Peyer's patch (tissue), 4 donors: ENCODE measurements at places on chromosomes 12 and 14.

GRCh38 chr12:123263196-123263817, 8.3 kb downstream of the CDK2AP1 start:
- DNase-seq: no peak

DNA sequence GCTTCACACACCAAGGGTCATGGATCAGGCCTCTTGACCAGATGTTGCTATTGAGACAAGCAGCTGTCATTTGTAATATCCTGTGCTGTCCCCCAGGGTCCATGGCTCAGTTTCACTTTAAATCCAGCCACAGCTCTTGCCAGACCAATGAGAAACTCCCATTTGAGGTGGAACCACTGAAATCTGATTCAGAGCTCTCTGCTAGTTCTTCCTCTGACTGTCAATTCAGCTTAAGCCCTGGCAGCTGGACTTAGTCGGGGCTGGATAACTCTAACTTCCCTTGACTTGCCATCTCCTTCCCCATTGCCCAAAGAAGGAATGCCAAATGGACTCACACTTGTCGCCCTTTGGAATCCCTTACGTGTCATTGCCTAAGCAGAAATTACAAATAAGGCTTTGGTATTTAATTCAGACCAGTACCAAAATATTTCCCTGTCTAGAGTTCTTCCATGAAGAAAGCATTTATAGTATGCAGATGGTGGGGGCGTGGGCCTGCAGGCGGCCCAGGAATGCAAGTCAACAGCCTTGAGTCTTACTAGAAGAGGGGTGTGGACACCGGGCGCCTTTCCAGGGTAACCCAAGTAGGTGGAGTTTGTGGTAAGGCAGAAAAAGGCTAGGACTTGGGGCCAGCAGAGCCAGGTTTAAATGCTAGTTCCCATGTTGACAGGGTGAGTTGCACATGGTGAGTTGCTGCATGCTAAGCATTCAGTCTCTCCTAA, 96.9 kb upstream of the TMPO start:
- DNase-seq: peak; percentile 79

DNA sequence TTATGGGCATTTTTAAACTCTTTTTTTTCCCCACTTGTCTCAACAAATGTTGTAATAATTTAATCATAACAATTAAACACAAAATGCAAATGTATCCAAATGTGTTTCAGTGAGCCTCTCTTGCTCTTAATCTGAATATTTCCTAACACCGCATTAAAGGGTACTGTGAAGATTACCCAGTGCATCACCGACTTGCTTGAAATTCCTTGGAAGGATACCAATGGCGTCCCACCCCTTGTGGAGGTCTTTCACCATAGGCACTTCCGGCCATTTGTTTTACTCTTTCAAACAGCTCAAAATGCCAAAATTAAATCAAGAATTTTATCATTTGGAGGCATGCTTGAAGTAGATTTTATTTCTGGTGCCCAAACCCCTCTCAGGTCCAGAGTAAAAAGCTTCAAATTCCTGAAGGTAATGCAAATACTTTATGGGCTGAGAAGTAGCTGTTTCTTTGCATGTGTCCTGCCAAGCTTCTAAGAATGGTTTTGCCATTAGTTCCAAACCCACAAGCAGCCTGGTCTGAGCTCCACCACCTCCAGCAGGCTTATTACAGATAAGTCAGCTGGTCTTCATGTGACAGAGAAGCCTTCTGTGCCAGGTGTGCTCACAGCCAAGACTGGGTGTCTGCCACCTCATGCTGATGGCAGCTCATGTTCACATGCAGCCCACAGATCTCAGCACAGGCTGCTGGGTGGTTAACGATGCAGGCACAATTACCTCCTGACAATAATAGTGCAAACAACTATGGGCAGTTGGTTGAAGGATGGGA, 16.4 kb upstream of the NUDT4 start:
- no peak for DNase-seq

- DNase-seq: no peak
Observed at GRCh38 chr14:101839236-101839635, 77.7 kb downstream of the PPP2R5C start.

DNA sequence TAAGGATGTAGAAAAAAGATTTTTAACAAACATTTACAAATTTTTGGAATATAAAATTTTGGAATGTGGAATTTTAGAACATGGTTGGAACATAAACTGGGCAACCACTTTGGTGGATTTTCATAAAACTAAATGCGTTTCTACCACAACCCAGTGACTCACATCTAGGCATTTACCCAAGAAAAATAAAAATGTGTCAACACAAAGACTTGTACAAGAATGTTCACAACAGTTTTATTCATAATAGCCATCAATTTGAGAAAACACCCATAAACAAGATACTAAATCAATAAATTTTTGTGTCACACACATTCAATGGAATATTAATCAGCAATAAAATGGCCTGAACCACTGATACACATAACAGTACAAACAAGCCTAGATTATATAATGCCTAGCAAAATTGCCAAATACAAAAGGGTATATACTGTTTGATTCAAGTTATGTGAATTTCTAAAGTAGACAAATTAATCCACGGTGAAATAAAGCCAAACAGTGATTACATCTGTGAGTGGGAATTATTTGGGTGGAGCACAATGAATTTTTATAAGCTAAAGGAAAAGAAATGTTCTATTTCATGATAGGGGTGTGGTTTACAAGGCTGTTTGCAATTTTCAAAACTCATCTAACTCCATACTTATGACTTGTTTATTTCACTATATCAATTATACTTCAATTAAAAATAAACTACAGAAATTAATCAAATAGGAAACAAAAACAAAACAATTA, 415.2 kb upstream of the OR4E1 start:
- DNase-seq: no peak

DNA sequence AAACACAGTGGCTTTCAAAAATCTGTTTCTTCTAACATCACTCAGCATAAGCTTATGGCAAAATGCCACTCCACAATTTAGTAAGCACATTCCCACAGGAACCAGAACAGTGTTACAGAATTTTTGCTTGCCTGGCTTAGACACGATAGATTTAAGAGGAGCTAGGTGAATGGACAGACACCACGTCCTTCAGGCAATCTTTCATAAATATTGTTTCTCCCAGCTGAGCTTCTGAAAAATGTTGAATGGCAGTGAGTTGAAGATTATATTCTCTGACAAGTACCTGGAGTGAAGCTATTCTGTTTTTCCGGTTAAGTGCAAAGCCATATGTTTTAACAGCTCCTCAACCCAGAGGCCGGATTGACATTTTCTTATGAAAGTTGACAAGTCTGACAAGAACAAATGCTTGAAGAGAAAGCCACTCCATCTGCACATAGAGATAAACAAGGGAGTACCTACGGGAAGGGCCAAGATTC, 102.0 kb downstream of the FSCB start:
- no peak for DNase-seq
